ENCODE measurements at places on chromosomes 6 and 20. TPM values are rescaled to one million over a fixed set of nuclear protein-coding genes. Genes with fewer than 3 reads are reported as not detected.

Gene TBC1D32
- total RNA-seq: 5.7 TPM

Gene MOCS1
- 12.7 TPM for total RNA-seq

Gene FOXQ1
- total RNA-seq: not detected

Gene COX4I2
- total RNA-seq: not detected

Gene MEI4
- not detected for total RNA-seq

GRCh38 chr6:136405420-136406029 lies 115.9 kb upstream of the BCLAF1 start:
- H3K4me1 ChIP-seq: peaks cover 4% of the 10 kb centered on the region
- no peak overlapping the region for H3K27ac ChIP-seq
- DNase-seq: peak; percentile 44
- no peaks in the 10 kb centered on the region for H3K36me3 ChIP-seq
- no peaks in the 10 kb centered on the region for H3K27me3 ChIP-seq

- H3K4me3 ChIP-seq: no peak overlapping the region
- DNase-seq: no peak
- H3K36me3 ChIP-seq: no peaks in the 10 kb centered on the region
- H3K27me3 ChIP-seq: peaks cover 30% of the 10 kb centered on the region
Observed at GRCh38 chr6:2430612-2431011, 185.2 kb upstream of the GMDS start.

GRCh38 chr6:373031-373430 lies 18.5 kb upstream of the IRF4 start:
- H3K36me3 ChIP-seq: no peaks in the 10 kb centered on the region
- no peak overlapping the region for H3K4me3 ChIP-seq
- no peak for DNase-seq
- H3K4me1 ChIP-seq: no peaks in the 10 kb centered on the region

DNA sequence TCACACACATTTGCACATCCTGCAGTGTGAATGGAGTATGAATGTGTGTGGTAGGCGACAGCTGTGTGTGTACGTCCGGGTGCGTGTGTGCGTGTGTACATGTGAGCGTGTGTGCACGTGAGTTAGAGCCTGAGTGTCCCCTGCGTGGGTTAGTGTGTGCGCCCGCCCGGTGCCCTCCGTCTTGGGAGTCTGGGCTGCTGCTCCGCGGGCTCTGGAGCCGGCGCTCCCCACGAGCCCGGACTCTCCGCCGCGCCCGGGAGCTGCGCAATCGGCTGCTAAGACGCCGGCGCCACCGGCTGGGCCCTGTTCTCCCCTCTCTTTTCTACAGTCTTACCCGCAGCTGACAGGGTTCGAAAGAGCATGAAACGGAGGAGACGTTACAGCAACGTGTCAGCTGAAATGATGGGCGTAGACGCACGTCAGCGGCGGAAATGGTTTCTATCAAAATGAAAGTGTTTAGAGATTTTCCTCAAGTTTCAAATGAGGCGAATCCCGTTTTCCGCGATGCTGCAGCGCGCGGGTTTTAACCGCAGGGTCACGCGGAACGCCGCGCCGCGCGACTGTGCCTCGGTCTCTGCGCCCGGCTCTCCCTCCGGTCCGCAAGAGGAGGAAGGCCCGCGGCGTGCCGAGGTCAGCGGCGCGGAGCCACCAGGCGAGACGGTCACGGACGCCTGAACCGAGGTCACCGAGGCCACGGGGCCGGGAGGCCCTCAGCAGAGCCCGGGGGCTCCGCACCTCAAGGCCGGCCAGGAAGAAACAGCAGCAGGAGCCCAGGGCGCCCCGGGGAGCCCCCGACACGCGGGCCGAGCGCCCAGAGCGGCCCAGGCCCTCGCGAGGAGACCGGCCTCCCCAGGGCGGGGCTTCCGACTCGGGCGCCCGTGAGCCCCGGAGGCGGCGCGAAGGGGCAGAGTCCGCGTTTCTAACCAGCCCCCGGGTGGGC lies 95.3 kb upstream of the BHLHE23 start:
- H3K4me1 ChIP-seq: no peaks in the 10 kb centered on the region
- no peak for DNase-seq
- no peak overlapping the region for H3K27ac ChIP-seq
- H3K27me3 ChIP-seq: peaks cover 5% of the 10 kb centered on the region

- no peak overlapping the region for H3K4me3 ChIP-seq
- no peaks in the 10 kb centered on the region for H3K4me1 ChIP-seq
- no peak overlapping the region for H3K27ac ChIP-seq
- peak; percentile 79 for DNase-seq
Observed at GRCh38 chr20:33209789-33210188, 7.4 kb upstream of the BPIFA3 start.

DNA sequence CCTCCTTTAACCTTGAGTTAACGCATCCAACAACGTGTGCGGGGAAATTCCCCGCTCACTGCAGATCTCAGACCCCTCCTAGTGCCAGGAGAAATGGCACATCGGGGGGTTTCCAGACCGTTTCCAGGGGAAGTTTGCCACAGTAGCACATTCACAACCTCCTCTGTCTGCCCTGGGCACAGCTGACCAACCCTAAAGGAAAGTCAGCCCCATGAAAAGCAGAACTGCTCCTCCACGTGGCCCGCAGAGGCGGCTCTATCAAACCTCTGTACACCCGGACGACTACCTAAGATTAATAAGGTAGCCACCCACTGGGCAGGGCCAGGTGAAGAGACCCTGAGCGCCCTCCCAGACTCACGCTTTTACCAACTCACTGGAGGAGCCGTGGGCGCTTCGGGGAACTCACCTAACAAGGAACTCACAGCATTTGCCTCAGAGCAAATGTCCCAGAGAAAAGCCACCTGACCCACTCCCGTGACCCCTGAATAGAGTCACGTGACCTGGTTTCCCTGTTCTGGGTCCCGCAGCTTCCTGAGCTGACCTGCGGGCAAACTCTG lies 93.1 kb downstream of the PRND start:
- no peak overlapping the region for H3K27ac ChIP-seq
- H3K36me3 ChIP-seq: no peaks in the 10 kb centered on the region
- no peak for DNase-seq
- H3K4me1 ChIP-seq: no peaks in the 10 kb centered on the region
- H3K27me3 ChIP-seq: peaks cover 42% of the 10 kb centered on the region
- no peak overlapping the region for H3K4me3 ChIP-seq

DNA sequence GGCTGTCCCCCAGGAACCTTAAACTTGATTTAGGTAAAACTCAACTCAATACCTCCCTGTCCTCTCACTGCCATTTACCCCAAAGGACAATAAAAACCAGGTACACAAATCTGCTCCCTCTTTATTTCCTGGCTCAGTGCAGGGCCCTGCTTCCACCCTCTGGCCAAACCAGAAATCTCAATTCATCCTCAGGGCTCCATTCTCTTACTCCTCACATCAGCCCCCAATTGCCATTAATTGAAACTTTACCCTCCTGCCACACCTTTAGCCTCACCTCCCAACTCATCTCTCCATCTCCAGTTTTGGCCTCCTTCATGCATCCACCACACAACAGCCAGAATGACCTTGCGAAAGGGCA lies 10.5 kb downstream of the ZBTB2 start:
- peaks cover 7% of the 10 kb centered on the region for H3K36me3 ChIP-seq
- peaks cover 3% of the 10 kb centered on the region for H3K4me1 ChIP-seq
- H3K27ac ChIP-seq: no peak overlapping the region
- DNase-seq: no peak
- H3K4me3 ChIP-seq: no peak overlapping the region

- H3K27me3 ChIP-seq: peaks cover 39% of the 10 kb centered on the region
- H3K27ac ChIP-seq: no peak overlapping the region
- H3K36me3 ChIP-seq: no peaks in the 10 kb centered on the region
- H3K4me1 ChIP-seq: peaks cover 13% of the 10 kb centered on the region
- DNase-seq: no peak
Observed at GRCh38 chr6:37783856-37784584, 35.5 kb upstream of the ZFAND3 start.

DNA sequence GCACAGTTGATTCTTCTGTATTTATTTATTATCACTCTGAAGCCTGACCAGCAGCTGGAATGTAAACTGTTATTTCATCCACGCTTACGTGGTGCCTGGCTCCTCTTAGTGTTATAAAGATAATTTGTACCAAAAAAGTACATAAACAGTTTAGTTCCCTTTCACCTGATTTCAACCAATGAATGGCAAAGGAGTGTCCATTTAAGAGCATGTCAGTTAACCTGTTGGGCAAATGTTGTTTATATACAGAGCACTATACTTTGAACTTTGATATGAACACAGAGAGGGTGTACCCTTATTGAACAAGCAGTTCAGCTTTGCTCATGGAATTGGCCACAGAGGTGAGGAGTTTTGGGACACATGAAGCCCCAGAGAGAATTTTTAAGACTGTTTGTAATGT lies 7.2 kb upstream of the CTCFL start:
- H3K27me3 ChIP-seq: no peaks in the 10 kb centered on the region
- peaks cover 3% of the 10 kb centered on the region for H3K4me1 ChIP-seq
- no peak overlapping the region for H3K27ac ChIP-seq
- DNase-seq: no peak

DNA sequence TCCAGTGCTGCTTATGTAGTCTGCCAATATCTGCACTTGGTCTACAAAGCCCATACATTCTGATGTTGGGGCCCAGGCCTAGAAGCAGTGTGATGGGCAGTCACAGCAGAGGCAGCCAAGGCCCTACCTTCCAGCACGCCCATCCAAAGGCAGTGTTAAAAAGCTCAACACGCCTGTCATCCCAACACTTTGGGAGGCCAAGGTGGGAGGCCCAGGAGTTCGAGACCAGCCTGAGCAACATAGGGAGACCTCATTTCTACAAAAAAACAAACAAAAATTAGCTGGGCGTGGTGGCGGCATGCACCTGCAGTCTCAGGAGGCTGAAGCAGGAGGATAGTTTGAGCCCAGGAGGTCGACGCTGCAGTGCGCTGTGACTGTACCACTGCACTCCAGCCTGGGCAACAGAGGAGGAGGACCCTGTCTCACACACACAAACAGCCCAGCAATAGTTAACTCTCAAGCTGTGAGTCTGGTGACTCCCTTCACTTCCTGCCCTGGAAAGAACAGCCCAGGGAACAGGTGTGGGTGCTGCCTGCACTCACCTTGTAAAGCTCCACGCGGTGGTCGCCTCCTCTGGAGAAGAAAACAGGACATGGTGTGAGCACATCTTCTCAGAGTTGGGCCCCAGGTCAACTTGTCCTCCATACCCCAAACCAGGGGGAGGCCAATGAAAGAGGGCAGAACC lies 68.8 kb downstream of the PYGB start:
- H3K27ac ChIP-seq: no peak overlapping the region
- no peaks in the 10 kb centered on the region for H3K4me1 ChIP-seq
- peaks cover 2% of the 10 kb centered on the region for H3K36me3 ChIP-seq
- H3K27me3 ChIP-seq: no peaks in the 10 kb centered on the region

GRCh38 chr20:50595433-50595895 lies 85.3 kb downstream of the PTPN1 start:
- DNase-seq: no peak
- H3K27ac ChIP-seq: no peak overlapping the region
- H3K36me3 ChIP-seq: peaks cover 60% of the 10 kb centered on the region
- H3K27me3 ChIP-seq: no peaks in the 10 kb centered on the region
- no peaks in the 10 kb centered on the region for H3K4me1 ChIP-seq
- no peak overlapping the region for H3K4me3 ChIP-seq

DNA sequence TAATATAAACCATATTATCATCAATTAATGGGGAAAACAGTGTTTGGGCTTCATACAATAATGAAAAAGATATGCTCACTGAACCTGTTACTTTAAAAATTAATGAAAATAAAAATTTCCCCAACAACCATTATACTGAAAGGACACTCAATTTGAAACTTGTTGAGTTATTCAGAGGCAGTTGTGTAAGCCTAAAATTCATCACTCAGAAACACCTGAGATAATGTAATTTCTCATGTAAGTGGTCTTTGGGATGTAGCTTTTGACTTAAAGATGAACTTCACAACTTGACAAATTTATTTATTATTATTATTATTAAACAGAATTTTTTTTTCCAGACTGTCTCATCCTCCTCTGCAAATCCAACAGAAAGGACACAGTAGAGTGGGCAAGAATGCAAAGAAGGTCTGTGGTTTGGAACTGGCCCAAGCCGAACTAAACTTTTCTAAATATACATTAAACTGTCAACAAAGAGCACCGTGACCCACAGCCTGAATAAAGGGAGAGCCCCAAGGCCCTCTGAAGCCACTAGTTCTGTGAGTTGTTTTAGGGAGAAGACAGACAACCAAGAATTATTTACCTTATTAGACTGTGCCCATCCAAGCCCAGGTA lies 32.2 kb upstream of the HEY2 start:
- H3K4me3 ChIP-seq: no peak overlapping the region
- no peak for DNase-seq
- no peak overlapping the region for H3K27ac ChIP-seq
- no peaks in the 10 kb centered on the region for H3K36me3 ChIP-seq
- no peaks in the 10 kb centered on the region for H3K4me1 ChIP-seq
- no peaks in the 10 kb centered on the region for H3K27me3 ChIP-seq

DNA sequence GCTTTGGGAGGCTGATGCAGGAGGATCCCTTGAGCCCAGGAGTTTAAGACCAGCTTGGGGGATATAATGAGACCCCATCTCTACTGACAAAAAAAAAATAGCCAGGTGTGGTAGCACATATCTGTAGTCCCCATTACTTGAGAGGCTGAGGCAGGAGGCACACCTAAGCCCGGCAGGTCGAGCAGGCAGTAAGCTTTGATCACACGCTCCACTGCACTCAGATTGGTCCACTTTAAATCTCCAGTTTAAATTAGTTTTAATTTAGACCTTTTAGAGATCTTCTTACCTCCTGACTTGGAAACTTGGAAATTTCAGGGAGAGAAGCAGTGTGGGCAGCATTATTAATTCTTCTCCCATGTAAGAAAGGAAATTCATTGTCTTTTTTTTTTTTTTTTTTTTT lies 16.8 kb upstream of the PLCB4 start:
- H3K27me3 ChIP-seq: no peaks in the 10 kb centered on the region
- no peak overlapping the region for H3K27ac ChIP-seq
- H3K4me3 ChIP-seq: no peak overlapping the region

DNA sequence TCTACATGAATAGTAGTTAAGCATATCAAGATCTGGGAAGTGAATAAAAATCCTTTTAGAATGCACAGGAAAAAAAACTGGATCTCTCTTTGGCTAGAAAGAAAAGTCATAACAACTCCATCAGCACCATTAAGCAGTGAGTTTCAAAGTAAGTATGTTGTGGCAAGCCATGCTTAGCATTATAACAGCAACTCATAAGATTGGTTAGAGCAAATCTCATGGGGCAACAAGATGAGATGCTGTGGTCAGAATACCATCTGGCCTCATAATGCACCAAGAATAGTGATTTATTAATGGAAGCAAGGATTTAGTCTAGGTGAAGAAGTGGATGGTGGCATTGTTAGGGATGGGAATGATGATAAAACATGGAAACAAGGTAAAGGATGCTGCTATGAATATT lies 159.4 kb downstream of the PHF3 start:
- H3K36me3 ChIP-seq: no peaks in the 10 kb centered on the region
- no peaks in the 10 kb centered on the region for H3K27me3 ChIP-seq
- no peaks in the 10 kb centered on the region for H3K4me1 ChIP-seq
- H3K4me3 ChIP-seq: no peak overlapping the region

Data from K562 (cell line).